Fibroblast of skin of abdomen (primary cell): ENCODE measurements at places on chromosomes 6 and 20.
A peak's percentile ranks its signal among the peaks of the same experiment; 100 is the strongest.

DNA sequence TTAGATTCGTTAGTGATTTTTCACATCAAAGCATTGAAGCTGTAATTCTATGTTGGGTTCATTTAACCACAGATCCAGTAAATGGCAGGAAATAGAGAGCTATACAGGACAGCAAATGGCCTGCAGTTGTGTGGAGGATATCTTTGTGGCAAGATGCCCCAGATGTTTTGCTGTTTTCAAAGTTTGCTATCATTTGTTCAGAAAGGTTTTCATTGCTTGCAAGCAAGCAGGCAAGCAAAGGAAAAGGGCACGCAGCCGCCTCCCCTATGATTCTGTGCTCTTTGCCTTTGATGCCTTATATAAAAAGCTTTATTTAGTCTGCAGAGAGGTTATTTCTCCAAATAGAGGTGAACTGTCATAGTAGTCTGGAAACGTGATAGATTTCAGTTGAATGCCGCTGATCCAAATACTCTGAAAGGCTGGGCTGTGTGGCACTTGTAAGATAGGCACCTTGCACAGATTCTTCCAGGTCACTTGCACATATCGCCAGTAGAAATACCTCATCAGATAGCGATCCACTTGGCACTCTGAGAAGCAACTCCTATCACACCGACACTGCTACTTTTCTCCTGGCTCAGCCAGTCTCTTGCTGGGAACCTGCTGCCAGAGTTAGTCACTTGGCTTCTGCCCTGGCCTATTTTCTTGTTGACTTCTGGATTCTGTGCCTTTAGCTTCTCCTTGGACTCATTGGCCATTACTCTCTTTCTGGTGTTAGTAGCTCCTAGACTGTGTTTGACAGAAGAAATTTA, 66.4 kb downstream of the UTRN start:
- DNase-seq, result no peak

DNA sequence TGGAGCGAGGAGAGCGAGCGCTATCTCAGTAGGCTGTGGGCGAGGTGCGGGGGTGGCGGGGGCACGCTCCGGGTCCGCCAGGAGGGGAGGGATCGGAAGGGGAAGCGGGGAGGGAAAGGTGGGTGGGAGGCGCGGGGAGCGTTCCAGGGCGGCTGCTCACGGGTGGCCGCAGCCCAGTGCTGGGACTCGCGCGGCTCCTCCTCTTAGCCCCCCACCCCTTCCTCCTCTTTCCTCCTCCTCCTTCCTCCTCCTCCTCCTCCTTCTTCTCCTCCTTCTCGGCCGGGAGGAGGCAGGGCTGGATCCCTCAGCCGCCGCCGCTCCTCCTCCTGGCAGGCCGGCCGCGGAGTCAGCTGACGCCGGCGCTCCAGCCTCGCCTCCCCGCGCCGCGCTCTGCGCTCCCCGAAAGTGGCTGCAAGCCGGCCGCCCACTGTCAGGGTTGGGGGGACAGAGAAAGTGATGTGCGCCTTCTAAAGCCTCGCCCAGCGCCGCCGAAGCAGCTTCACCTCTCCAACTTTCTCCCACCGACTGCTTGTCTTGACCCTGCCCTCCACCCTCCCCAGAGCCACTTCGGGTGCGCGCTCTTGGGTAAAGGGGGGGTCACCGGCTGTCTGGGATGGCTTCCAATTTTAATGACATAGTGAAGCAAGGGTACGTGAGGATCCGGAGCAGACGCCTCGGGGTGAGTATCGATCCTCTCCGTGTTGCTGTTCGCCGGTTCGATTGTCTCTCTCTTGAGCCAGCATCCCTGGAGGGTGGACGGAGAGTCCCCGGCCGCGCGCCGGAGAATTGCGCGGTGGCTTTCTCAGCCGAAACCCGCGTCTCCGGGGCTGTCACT, at the start of gene DOK5:
DOK5 (plus strand) TSS at position 260 of the 835 bp plus-strand sequence; CDS start at position 614, 354 bp downstream.
- peak; percentile 78 for DNase-seq

DNA sequence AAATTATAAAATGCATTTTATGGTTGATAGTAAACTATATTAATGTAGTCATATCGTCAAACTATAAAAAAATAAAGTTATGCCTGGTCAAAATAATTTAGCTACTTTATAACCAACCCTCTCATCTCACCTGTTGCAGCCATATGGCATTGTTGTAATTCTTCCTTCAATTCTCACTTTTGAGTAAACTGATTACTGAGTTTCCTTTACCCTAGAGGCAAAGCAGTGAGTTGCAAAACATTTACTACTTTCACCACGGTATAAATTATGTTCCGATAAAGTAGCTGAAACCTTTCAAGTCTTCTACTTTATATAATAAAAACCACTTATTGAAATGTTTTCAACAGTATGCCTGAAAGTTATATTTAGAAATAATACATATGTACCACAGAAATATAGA, 113.8 kb downstream of the AHI1 start:
- DNase-seq, result no peak

DNA sequence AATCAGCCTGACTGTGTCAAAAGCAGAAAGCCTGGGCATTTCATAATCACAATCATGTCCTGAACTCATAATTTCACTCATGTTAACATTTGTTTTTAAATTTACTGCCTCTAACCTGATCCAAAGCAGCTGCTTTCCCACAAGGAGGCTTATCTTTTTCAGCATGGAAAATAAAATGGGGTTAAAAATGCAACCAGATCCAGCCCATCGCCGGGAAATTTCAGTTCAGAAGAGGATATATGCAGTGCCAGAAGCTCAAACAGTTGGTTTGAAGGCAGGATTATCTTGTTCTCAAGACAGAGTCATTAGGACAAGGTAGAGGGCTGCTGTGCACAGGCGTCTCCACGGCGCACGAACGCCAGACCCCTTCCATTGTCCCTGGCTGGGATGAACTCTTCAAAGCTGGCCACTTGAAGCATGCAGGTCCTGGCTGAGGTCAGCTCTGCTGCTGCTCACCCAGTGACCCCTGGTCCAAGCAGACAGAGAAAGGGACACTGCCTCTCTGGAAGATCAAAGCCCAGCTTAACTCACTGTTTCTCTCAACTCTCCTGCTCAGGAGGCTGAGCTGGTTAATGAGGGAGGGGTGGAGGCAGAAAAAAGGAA, 191.1 kb upstream of the HEY2 start:
- DNase-seq, result no peak

DNA sequence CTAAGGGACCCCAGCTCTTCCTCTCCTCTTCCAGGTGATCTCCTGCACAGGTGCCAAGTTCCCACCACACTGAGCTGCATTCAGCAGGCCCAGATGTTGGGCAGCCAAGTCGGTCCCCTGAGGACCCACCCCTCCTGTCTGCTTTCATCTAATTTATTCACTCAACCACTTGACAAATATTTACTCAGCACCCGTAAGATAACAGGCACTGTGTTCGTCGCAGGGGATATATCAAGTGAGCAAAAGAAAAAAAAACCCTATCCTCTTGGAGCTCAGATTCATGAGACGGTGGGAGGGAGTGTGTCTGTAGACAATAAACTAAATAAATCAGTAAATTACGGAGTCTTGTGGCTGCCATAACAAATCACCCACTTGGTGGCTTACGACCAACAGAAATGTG, 143.6 kb downstream of the MRPL14 start:
- DNase-seq, result no peak

DNA sequence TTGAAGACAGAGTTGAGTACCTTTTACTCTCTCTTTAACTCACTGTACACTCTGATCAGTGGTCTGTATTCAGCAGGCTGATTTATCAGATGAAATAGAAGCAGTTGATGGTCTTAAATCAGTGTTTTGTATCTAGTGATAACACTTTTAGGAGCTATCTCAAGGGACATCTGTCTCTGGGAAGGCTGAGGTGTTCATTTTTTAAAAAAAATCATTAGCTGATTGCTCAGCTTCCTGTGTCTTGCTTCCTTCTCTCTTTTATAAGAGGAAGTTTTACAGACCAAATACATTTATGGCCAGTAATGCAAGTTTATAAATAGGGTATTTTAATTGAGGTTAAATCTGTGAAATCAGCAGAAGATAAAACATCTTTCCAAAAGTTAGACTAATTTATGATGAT, 12.0 kb upstream of the CCDC170 start:
- no peak for DNase-seq

GRCh38 chr6:3125815-3126214, 7.3 kb downstream of the BPHL start:
- no peak for DNase-seq

DNA sequence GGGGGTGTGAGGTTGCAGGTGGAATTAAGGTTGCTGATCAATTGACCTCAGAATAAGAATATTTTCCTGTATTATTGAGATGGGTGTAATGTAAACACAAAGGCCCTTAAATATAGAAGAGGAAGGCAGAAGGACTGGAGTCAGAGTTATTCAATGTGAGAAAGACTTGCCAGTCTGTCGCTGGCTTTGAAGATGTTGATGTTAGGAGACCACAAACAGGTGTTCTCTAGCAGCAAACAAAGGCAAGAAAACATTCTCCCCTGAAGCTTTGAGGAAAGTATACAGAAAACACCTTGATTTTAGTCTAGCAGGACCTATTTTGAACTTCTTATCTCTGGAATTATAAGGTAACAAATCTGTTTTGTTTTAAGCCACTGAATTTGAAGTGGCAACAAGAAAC, 138.9 kb upstream of the PTPRK start:
- DNase-seq, result no peak

DNA sequence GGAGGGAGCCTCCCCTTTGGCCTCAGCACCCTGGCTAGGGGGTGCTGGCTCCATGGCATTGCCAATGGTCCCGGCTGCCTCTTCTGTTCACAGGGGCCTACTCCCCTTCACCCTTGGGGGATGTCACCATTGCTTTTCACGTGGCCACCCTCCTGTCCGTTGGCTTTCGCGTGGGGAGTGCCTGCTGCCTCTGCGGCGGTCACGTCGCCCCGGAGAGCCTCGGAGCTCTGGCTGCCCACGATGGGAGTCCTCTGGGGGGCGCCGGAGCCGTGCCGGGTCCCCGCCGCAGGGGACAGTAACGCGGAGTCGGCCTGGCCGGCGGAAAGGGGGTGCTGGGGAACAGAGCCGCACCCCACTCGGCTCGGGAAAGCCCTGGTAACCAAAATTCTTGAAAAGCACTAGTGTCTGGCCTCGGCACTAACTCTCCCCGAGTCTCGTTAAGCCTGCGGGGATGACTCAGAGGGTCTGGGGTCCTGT, 661 bp upstream of the HEBP2 start:
- peak; percentile 18 for DNase-seq

DNA sequence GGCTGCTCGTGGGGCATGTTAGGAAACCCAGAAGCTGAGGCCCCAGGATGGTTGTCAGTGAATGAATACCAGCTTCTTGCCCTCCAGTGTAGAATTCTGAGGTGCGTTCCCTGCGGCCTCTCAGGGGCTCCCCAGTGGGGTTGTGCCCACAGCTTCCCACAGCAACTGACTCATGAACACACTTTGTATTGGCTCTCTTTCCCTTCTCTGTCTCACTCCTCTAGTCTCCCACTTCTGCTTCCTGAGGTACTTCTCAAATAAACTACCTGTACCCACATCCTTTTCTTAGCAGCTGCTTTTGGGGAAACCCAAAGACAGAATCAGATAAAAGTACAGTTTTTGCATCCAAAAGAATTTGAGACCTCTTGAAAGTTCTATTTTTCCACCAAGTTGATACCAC, 107.7 kb upstream of the JAG1 start:
- DNase-seq, result no peak

DNA sequence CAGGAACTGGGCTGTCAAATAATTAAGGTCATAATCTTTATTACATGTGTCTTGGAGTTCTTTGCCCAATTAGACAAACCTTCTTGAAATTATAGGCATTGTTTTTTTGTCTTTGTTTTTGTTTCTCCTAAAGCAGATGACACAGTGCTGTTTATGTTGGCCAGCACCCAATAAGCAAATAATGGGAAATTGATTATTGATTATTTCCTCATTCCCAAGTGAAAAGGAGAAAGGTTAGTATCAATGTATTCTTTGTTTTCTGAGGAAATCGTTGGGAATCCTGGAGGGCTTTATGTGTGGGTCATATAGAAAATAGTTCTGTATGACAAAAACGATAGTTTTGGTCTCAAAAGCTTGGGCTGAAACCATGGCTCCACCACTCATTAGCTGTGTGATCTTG, 4.5 kb upstream of the CYP24A1 start:
- DNase-seq, result no peak

GRCh38 chr6:124738482-124738881, 223.8 kb upstream of the RNF217 start:
- DNase-seq, result no peak

GRCh38 chr6:49524541-49524940, 24.8 kb downstream of the GLYATL3 start:
- no peak for DNase-seq

- no peak for DNase-seq
Measured at GRCh38 chr6:149859938-149860337, 4.2 kb downstream of the LRP11 start.

DNA sequence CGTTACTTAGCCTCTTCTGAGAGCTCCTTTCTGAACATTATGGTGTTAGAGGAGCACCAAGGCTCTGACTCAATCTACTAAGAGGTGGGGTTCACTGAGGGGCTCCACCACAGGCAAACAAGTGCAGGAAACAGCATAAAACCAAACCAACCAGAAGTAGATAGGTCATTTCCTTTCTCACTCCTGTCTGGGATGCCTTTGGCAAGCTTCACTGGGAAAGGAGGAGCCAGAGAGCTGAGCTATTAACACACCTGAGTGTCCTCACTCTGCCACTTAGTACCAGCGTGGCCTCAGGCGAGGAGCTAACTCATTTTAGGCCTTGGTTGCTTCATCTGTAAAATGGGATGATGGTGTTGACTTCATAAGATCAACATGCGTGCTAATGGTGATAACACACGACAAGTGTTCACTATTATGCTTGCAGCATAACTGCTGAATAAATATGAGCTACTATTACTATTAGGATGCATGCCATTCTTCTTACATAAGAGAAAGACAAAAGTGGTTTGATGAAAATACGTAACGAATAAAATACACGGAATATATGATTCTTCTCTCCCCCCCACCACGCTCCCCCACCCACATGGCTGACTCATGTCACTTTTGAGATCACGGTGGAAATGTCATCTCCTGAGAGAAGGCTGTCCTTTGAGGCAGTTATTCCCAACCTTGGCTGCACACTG, 185.4 kb downstream of the BCAS1 start:
- no peak for DNase-seq

GRCh38 chr6:24272553-24272952, 85.3 kb downstream of the DCDC2 start:
- no peak for DNase-seq

DNA sequence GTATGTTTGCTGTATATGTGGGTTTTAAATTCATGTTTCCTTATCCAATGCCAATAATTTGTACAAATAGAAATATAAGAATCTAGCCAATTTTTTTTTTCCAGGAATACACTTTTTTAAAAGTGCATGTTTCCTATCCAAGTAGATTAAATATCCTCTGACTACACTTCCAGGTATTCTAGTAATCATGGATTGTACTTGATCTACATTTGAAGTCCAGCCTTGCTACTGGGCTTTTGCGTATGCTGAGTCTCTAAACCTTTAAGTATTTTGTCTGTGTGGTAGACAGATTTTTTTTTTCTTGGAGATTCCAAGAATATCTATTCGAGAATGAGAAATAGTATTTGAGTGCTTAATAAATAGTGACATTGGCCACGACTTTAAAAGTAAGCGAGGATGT, 188.3 kb downstream of the SASH1 start:
- no peak for DNase-seq
